ENCODE measurements at places on chromosomes 5 and 9. TPM values are rescaled to one million over a fixed set of nuclear protein-coding genes. Genes with fewer than 3 reads are reported as not detected.

DNA sequence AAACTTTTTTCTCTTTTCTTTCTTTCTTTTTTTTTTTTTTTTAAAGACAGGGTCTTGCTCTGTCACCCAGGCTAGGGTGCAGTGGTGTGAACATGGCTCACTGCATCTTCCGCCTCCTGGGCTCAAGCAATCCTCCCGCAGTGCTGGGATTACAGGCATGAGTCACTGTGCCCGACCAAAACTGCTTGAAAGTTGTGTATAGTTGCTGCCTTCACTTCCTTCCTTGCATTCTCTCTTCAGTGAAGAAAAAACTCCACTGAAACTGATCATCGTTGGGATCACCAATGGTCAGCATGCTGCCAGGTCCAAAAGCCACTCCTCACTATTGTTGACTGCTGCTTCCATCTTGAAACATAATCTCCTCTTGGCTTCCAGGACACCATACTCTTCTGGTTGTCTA is 66.6 kb upstream of the CTNNA1 start:
- DNase-seq, result no peak
- peaks cover 2% of the 10 kb centered on the region for H3K4me1 ChIP-seq
- H3K27ac ChIP-seq, result no peak overlapping the region
- peaks cover 55% of the 10 kb centered on the region for H3K27me3 ChIP-seq

DNA sequence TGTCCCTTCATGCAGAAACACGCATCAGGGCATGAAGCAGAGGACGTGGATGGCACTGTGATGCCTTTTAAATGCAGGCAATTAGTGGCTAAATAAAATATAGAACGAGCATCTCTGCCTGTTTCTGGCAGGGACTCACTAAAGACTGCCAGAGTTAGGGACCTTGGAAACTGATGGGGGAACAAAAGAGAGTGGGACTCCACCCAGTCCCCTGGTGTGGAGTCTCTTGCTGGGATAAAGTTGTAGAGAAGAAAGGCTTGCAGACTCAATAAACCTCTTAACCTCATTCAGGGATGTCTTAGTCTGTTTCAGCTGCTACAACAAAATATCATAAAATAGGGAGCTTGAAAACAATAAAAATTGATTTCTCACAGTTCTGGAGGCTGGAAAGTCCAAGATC is 87.6 kb upstream of the ARAP3 start:
- H3K27me3 ChIP-seq, result no peaks in the 10 kb centered on the region
- DNase-seq, result no peak
- H3K36me3 ChIP-seq, result no peaks in the 10 kb centered on the region
- no peak overlapping the region for H3K4me3 ChIP-seq

- no peaks in the 10 kb centered on the region for H3K27me3 ChIP-seq
- no peak overlapping the region for H3K4me3 ChIP-seq
- H3K27ac ChIP-seq, result no peak overlapping the region
- no peak for DNase-seq
- H3K36me3 ChIP-seq, result peaks cover 21% of the 10 kb centered on the region
- H3K4me1 ChIP-seq, result peaks cover 10% of the 10 kb centered on the region
These were observed 957.8 kb upstream of the CTNND2 start for GRCh38 chr5:12861886-12862654.

- no peaks in the 10 kb centered on the region for H3K27me3 ChIP-seq
- peaks cover 5% of the 10 kb centered on the region for H3K4me1 ChIP-seq
These were observed 16.8 kb downstream of the MGAT1 start for GRCh38 chr5:180785794-180786221.

- H3K27me3 ChIP-seq, result peaks cover 18% of the 10 kb centered on the region
- H3K4me3 ChIP-seq, result no peak overlapping the region
- no peaks in the 10 kb centered on the region for H3K4me1 ChIP-seq
- DNase-seq, result no peak
- no peaks in the 10 kb centered on the region for H3K36me3 ChIP-seq
These were observed 20.5 kb upstream of the NDFIP1 start for GRCh38 chr5:142087920-142088679.

- H3K4me3 ChIP-seq, result no peak overlapping the region
- H3K27me3 ChIP-seq, result no peaks in the 10 kb centered on the region
- H3K27ac ChIP-seq, result no peak overlapping the region
- no peaks in the 10 kb centered on the region for H3K36me3 ChIP-seq
- DNase-seq, result no peak
These were observed 110.1 kb upstream of the GRIN3A start for GRCh38 chr9:101848485-101848919.

DNA sequence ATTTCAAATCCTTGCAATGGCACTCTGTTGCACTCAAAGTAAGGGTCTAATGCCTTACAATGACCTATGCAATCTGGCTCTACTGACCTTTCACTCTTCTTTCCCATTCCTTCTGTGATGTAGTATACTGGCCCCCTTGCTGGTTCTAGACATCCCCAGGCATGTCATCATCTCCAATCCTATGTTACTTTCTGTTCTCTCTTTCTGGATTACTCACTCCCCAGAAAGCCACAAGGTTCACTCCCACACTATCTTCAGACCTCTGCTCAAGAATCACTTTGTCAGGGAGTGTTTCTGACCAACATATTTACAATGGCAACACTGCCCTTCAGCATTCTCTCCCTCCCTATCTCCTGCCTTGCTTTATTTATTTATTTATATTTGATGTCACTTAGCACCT is 802.2 kb upstream of the WWC1 start:
- H3K4me3 ChIP-seq, result no peak overlapping the region
- H3K27ac ChIP-seq, result no peak overlapping the region
- H3K27me3 ChIP-seq, result no peaks in the 10 kb centered on the region

GRCh38 chr5:38825494-38825893 is 20.3 kb upstream of the OSMR start:
- no peaks in the 10 kb centered on the region for H3K4me1 ChIP-seq
- DNase-seq, result no peak
- no peaks in the 10 kb centered on the region for H3K36me3 ChIP-seq
- no peak overlapping the region for H3K4me3 ChIP-seq
- H3K27me3 ChIP-seq, result peaks cover 7% of the 10 kb centered on the region

GRCh38 chr9:69425136-69425801 is 100.3 kb downstream of the ENTREP1 start:
- no peak overlapping the region for H3K4me3 ChIP-seq
- no peak overlapping the region for H3K27ac ChIP-seq
- H3K4me1 ChIP-seq, result no peaks in the 10 kb centered on the region
- no peak for DNase-seq
- H3K36me3 ChIP-seq, result no peaks in the 10 kb centered on the region

DNA sequence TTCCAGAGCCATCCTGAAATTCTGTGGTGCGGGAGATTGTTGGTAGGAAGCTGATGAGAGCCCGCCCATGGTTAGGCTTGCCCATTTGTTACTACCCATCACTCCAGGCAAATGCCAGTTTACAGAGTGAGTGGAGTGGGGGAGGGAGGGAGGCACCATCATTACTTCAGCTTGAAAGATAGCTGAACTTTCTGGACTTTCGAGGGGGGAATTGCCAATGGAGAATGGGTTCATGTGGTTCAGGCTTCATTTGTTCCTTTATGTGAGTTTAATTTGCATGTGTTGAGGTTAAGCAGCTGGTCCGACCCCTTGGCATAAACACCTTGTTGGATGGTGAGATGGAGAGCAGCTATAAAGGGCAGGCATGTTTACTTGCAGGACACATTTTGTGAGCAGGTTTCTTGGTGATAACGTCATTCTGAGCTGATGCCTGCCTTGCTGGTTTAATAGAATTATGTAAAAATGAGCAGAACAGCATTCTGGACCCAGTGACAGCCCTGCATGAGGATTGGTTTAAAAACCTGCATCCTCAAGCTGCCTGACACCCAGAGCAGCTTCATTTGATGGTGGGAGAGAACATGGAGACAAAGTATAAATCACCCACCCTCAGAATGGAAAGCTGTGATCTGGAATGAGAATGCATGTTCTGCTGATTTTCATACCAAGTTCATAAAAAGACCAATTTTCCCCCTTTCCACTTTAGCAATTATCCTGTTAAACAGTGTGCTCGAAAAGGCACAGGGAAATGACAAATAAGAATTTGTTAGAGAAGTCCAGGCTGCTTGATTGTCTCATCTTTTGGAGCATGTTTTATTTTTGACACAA is 106.3 kb downstream of the TRIO start:
- H3K36me3 ChIP-seq, result no peaks in the 10 kb centered on the region
- no peak overlapping the region for H3K27ac ChIP-seq
- DNase-seq, result no peak
- no peak overlapping the region for H3K4me3 ChIP-seq
- H3K27me3 ChIP-seq, result no peaks in the 10 kb centered on the region

GRCh38 chr5:143186623-143187022 is 216.9 kb downstream of the NR3C1 start:
- H3K4me1 ChIP-seq, result peaks cover 63% of the 10 kb centered on the region
- H3K36me3 ChIP-seq, result peaks cover 37% of the 10 kb centered on the region
- H3K27ac ChIP-seq, result peak overlapping the region; percentile 99
- no peaks in the 10 kb centered on the region for H3K27me3 ChIP-seq
- no peak for DNase-seq

DNA sequence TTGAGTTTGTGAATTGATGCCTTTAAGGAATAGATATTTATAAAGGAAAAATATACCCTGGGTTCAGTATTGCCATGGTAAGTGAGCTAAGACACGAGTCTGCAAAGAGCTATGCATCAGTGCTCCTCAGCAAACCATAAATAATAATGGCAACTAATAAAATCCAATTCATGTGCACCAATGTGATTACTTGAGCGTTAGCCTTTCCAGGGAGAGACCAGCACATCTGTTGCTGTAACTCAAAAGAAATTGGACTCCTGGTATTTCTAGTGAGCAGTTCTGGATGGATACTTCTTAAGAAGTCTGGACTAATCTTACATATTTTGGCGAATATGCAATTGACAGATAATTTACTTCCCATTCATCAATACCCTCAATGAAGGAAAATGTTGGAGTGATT is 373.3 kb downstream of the ARHGEF28 start:
- no peak for DNase-seq
- no peak overlapping the region for H3K27ac ChIP-seq
- H3K4me3 ChIP-seq, result no peak overlapping the region
- H3K27me3 ChIP-seq, result peaks cover 34% of the 10 kb centered on the region
- H3K36me3 ChIP-seq, result no peaks in the 10 kb centered on the region
- H3K4me1 ChIP-seq, result no peaks in the 10 kb centered on the region

- no peaks in the 10 kb centered on the region for H3K27me3 ChIP-seq
- peak overlapping the region; percentile 49 for H3K4me3 ChIP-seq
- H3K36me3 ChIP-seq, result peaks cover 26% of the 10 kb centered on the region
- peaks cover 58% of the 10 kb centered on the region for H3K4me1 ChIP-seq
- H3K27ac ChIP-seq, result peak overlapping the region; percentile 79
- DNase-seq, result no peak
These were observed 15.8 kb downstream of the RAB14 start for GRCh38 chr9:121185774-121186403.

DNA sequence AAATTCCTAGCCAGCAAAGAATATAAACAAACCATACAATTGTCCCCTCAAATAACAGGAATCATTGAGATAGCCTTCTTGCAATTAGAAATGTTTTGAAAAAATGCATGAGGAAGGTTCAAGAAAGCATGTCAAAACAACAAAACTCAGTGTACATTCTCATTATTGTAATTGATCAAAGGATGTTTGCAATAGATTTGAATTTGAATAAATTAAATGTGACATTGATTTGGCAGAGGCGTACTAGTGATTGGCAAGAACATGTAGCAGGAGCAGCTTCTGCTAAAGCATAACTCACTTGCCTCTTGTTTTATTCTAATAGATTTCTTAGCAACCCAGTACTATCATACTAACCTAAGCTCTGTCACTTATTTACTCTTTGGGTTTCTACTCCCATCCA is 19.9 kb downstream of the SMIM15 start:
- H3K27ac ChIP-seq, result no peak overlapping the region
- no peaks in the 10 kb centered on the region for H3K27me3 ChIP-seq
- no peak for DNase-seq
- no peaks in the 10 kb centered on the region for H3K4me1 ChIP-seq
- H3K4me3 ChIP-seq, result no peak overlapping the region

DNA sequence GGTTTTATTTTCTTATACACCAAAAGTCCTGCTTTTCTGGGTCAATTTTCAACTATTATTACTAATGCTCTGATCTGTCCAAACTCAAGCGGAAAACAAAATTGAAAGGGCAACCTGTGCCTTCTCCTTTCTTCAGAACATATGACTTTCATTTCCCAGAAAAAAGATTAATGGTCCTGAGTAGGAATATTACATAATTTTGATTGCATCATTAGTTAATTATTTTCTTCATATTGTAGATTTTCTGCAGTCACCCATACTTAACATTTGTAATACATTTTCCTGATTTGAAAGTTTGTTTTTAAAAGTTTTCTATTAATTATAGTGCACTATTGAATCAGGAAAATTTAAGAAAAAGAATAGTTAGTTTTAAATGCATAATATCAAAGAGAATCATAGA is 1.7 kb upstream of the PCDHB8 start:
- no peaks in the 10 kb centered on the region for H3K4me1 ChIP-seq
- H3K27me3 ChIP-seq, result peaks cover 9% of the 10 kb centered on the region
- H3K36me3 ChIP-seq, result peaks cover 6% of the 10 kb centered on the region
- DNase-seq, result no peak
- H3K27ac ChIP-seq, result no peak overlapping the region

- DNase-seq, result no peak
- H3K4me3 ChIP-seq, result no peak overlapping the region
- no peaks in the 10 kb centered on the region for H3K36me3 ChIP-seq
- peaks cover 4% of the 10 kb centered on the region for H3K4me1 ChIP-seq
- H3K27me3 ChIP-seq, result peaks cover 31% of the 10 kb centered on the region
- no peak overlapping the region for H3K27ac ChIP-seq
These were observed 61.4 kb upstream of the ANKH start for GRCh38 chr5:14932902-14933469.

- no peaks in the 10 kb centered on the region for H3K27me3 ChIP-seq
- peaks cover 7% of the 10 kb centered on the region for H3K36me3 ChIP-seq
- peak overlapping the region; percentile 70 for H3K27ac ChIP-seq
- peaks cover 71% of the 10 kb centered on the region for H3K4me1 ChIP-seq
- no peak for DNase-seq
- H3K4me3 ChIP-seq, result peak overlapping the region; percentile 21
These were observed 37.3 kb downstream of the CSF2 start for GRCh38 chr5:132110930-132111329.

GRCh38 chr9:110073356-110073905 is 134.5 kb downstream of the C9orf152 start:
- H3K4me1 ChIP-seq, result no peaks in the 10 kb centered on the region
- H3K27ac ChIP-seq, result no peak overlapping the region
- H3K27me3 ChIP-seq, result no peaks in the 10 kb centered on the region
- no peak for DNase-seq

GRCh38 chr9:80932947-80933780 is 756.2 kb downstream of the TLE1 start:
- H3K36me3 ChIP-seq, result no peaks in the 10 kb centered on the region
- H3K4me3 ChIP-seq, result no peak overlapping the region
- H3K4me1 ChIP-seq, result no peaks in the 10 kb centered on the region

The FBLL1 gene
- 0.28 TPM for total RNA-seq

The MAPK9 gene
- 47.0 TPM for total RNA-seq

The MYOT gene
- not detected for total RNA-seq

The C9orf40 gene
- total RNA-seq, result 11.6 TPM

The SPARC gene
- not detected for total RNA-seq

The PCDHA1 gene
- total RNA-seq, result not detected

The BHMT gene
- total RNA-seq, result not detected

The PCDHGA3 gene
- total RNA-seq, result not detected

The GDNF gene
- total RNA-seq, result not detected

The RABGAP1 gene
- total RNA-seq, result 27.6 TPM

The GPR150 gene
- not detected for total RNA-seq

The NLN gene
- total RNA-seq, result 8.7 TPM

The AQP7 gene
- not detected for total RNA-seq

The NCS1 gene
- 38.1 TPM for total RNA-seq
